ENCODE measurements at places on chromosomes 2 and 18.

GRCh38 chr2:137670111-137670510, 294.2 kb upstream of the HNMT start:
- no peak for DNase-seq

- DNase-seq, result no peak
Measured at GRCh38 chr18:45423659-45424058, 191.6 kb upstream of the SLC14A2 start.

DNA sequence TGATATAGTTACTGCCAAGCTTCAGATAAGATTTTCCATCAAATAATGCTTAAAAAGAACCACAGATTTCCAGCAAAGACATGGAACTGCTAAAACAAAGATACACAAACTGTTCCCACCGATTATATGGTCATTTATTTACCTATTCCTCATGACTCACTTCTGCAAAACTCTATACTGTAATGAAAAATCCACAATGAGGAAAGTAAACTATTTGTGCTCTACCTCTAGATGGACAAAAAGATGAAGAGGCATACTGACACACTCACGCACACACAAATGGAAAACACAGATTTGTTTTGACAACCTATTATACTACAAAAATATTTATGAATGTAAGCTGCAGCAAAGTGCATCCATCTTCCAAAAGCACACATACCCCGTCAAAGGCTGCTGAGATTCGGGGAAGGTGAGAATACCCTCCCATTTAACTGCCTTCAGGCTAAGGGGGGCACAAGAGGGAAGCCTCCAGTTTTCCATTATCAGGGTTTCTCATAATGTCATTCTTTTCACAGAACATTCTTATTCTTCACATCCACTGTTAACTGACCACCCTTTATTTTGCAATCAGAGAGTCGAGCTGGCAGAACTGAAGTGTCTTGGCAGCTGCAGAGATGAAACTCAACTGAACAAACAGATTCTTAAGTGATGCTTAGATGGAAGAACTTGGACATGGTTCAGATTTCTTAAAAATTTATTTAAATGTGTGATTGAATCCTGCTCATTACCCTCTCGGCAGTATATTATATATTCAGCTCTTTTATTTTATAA, 115.9 kb upstream of the TANK start:
- no peak for DNase-seq

GRCh38 chr2:126864861-126865260, 33.8 kb upstream of the TEX51 start:
- DNase-seq, result no peak

DNA sequence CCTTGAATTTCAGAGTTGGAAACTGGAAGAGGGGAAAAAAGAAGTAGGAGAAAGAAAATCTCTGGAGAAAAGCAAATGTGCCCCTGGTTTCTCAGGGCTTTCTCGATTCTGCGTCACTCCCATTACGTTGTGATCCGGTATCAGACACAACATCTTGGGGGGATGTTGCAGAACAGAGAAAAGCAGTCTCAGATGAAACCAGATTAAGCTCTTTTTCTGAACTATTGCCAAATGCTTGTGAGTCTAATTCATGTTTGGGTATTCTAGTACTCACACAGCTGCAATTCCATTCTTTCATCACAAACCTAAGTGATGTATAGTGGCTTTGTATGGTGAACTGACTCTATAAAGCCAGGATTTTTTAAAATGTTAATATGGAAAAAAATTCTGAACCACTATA, 233.2 kb downstream of the TCF4 start:
- DNase-seq, result no peak

DNA sequence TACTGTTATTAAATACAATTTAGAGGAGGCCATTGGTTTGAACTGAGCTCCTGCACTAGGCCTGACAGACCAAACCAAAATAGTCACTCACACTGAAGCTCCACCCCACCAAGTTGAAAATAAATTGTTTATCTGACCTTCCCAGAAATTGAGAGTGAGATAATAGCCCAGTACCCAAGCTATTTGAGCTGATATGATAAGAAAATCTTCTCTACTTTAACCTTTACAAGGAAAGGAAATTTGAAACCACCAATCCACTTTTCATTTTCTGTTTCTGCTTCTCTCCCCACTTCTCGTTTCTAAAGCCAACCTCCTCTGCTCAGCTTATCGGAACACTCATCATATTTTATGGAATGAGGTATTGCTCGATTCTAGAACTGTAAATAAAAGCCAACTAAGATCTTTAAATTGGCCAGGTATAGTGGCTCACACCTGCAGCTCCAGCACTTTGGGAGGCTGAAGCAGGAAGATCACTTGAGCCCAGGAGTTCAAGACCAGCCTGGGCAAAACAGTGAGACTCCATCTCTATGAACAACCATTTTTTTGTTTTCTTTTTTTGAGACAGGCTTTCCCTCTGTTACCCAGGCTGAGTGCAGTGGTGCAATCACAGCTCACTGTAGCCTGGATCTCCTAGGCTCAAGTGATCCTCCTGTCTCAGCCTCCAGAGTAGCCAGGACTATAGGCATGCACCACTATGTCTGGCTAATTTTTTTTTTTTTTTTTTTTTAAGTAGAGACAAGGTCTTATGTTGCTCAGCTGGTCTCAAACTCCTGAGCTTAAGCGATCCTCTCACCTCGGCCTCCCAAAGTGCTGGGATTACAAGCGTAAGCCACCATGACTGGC, 13.3 kb upstream of the GALM start:
- no peak for DNase-seq

GRCh38 chr18:36711813-36712444, 116.9 kb downstream of the TPGS2 start:
- DNase-seq, result no peak

- DNase-seq, result no peak
Measured at GRCh38 chr2:160028431-160029269, 33.8 kb downstream of the PLA2R1 start.

DNA sequence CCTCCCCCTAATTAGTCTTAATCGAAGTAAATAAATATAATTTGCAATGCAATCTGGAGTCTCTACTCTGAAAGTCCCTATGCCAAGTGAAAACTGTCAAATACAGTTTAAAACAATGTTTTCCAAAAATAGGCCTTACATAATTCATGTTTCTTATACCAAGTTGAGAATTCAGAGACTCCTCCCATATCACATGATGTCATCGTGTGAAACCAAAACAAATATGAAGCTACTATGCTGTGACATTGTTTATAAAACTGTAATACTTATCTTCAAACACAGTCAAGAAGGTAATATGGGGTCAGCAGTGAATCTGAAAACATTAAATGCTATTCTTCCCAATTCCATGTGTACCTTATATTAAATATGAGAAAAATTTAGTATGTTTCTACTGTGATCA, 940.2 kb upstream of the FANCL start:
- DNase-seq, result no peak
